Stimulated activated CD8-positive, alpha-beta memory T cell treated with anti-CD3 and anti-CD28 coated beads, Interleukin-15, amount 100 ng/mL, for 4 hours (primary cell): ENCODE measurements at places on chromosomes 7 and 10.

GRCh38 chr7:1254281-1255079 is 21.8 kb downstream of the UNCX start:
- no peak for DNase-seq

DNA sequence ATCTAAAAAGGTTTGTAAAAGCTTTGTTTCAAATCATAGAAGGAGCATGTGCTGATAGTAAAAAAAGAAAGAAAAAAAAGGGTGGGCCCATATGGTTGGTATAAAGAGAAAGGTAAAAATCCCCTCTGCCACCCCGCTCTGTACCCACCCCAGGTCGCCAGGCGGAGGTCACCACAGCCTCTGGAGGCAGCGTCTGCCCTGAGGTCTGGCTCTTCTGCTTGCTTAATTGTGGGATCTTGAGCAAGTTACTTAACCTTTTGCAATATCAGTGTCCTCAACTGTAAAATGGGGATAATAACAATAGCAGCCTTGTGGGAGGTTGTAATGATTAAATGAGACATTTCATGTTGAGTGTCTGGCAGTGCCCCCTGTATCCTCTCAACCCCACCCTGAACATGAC is 10.7 kb upstream of the PCBD1 start:
- no peak for DNase-seq

GRCh38 chr7:138834583-138834982 is 36.6 kb upstream of the ATP6V0A4 start:
- DNase-seq = no peak

- no peak for DNase-seq
These were observed 10.2 kb upstream of the MACC1 start for GRCh38 chr7:20227291-20227795.

DNA sequence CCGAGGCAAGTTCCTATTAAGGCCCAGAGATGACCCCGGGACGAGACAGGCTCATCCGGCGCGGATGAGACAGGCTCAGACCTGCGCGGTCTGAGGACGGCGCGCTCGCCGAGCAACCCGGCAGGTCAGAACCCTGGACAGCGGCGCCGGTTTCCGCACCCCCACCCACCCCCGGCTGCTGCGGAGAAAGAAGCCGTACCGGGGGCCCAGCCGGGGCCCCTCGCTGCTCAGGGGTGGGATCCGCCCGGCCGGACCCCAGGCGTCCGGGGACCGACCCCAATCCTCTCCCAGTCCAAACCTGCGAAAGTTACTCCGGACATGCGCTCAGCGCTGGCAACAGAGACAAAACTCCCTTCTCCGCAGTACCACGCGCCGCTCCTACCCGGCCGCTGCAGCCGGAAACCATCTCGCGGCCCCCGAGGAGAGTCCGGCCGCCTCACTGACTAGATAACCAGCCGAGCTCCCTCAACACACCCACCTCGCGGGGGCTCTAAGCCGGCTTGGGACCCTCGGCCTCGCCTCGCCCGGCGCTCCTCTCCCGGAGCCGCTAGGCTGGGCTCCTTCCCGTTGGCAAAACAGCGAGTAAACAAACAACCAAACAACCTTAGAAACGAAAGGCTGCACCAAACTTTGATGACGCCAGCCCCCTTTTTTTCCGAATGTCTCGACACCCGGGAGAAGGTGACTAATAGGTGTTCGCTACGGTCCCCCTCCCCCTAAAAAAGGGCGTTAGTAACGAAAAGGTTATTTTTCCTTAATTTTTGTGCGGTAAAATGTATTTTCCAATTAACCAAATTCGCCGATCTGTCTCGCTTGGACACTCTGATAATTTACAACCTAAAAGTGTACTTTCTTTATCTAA is 2.3 kb upstream of the DRGX start:
- no peak for DNase-seq

DNA sequence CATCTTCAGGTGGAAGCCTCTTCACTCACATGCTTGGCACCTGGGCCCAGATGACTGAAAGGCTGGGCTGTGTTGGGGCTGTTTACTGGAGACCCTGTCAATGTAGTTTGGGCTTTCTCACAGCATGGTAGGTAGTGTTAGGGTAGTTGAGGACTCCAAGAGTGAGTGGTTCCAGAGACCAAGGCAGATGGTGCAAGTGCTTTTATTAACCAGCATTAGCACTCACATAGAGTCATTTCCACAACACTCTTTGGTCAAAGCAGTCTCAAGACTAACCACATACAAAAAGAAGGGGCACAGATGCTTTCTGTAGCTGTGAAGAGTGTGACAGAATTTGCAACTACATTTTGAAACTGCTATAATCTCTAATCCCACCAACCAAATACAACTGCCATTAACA is 135.0 kb downstream of the RTKN2 start:
- DNase-seq = no peak

- DNase-seq = no peak
These were observed 3.8 kb downstream of the MINDY3 start for GRCh38 chr10:15856328-15857015.

DNA sequence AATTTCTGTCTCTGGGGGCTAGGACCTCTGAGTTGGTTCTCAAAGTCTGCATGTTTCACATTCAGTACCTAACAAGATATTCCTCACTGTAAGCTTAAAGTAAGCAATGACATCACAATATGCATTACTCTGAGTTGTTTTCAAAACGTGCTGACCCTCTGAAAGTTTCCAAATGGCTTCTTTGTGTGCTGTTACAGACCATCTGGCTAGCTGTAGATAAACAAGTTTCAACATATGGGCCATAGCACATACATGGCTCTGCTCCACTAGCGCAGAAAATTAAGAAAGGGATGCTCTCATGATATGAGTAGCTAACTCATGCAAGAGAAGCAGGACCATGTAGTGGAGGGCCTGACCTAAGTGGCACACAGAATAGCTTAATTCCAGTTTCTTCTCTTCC is 119.0 kb downstream of the HTR7 start:
- no peak for DNase-seq
